Dermis lymphatic vessel endothelial cell (primary cell): ENCODE measurements at places on chromosomes 16 and 17. TPM values are rescaled to one million over a fixed set of nuclear protein-coding genes. Genes with fewer than 3 reads are reported as not detected.

The ECI1 gene
- 27.7 and 31.9 TPM in 2 replicates for total RNA-seq

The DDX52 gene
- total RNA-seq = 20.3 and 27.2 TPM in 2 replicates

The TBC1D3D gene
- total RNA-seq = 0.09 and 0.11 TPM in 2 replicates

The BICDL2 gene
- not detected in 2 replicates for total RNA-seq

The CALB2 gene
- total RNA-seq = not detected in 2 replicates

The NOD2 gene
- total RNA-seq = 0.33 and 0.34 TPM in 2 replicates

The CHAD gene
- total RNA-seq = not detected in 2 replicates

The PAFAH1B1 gene
- 76.3 and 82.1 TPM in 2 replicates for total RNA-seq

The TM4SF5 gene
- total RNA-seq = not detected in 2 replicates

The CCL16 gene
- total RNA-seq = 0.11 and 0.26 TPM in 2 replicates
